ENCODE measurements at places on chromosomes 11 and 22.
A peak's percentile ranks its signal among the peaks of the same experiment; 100 is the strongest.

DNA sequence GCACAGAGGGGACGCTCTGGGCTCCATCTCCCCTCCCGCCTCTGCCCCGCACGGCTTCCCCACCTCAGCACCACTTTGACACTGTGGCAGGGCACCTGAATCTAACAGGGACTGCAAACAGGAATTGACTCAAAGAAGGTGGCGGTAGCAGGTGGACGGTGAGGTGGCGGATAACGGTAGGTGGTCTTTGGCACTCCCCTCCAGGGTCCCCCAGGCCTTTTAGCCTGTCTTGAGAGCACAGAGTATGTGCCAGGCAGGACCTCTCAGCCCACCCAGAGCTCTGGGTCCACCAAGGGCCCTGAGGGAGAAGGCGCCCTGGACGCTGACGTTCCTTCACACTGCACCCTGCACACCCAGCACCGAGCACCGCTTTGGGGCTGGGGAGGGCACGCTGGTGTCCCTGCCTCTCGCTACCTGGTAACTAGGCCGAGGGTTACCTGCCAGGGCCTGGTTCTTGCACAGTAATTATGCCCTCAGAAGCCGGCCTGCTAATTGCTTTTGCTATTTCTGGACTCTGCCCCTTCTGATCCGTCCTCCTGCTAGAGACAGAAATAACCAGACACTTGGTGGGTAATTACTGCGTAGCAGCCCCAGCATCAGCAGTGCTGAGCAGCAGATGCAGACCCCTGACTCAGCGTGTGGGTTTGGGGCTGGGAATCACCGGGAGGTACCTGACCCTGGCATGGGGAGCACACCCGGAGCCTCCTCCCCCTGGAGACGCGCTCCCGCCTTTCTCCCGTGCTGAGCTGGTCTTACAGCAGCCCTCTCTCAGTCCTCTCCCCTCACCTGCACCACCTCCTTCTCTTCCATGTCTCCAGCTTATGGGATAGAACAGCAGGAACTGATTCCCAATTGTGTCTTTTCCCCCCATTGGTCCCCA lies 103.3 kb upstream of the B3GAT1 start:
- DNase-seq: no peak

DNA sequence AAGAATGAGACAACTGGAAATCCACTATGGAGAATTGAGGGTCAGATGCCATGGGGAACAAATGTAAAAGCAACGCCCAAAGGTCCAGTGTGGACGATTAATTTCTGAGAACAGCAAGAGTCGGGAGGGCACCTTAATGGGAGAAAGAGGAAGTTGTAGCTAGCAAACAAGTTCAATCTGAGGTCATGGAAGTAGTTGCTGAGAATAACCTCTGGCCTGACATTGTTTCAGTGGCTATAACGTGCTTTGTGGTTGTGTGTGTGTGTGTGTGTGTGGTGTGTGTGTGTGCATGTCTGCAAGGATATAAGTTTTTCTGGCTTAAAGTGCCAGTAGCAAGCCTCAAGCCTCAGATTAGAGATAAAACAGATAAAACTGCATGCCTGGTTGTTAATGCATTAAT lies 1630.1 kb upstream of the TENM4 start:
- no peak for DNase-seq

GRCh38 chr11:2166091-2166851 lies 5.3 kb upstream of the INS start:
- DNase-seq: no peak

DNA sequence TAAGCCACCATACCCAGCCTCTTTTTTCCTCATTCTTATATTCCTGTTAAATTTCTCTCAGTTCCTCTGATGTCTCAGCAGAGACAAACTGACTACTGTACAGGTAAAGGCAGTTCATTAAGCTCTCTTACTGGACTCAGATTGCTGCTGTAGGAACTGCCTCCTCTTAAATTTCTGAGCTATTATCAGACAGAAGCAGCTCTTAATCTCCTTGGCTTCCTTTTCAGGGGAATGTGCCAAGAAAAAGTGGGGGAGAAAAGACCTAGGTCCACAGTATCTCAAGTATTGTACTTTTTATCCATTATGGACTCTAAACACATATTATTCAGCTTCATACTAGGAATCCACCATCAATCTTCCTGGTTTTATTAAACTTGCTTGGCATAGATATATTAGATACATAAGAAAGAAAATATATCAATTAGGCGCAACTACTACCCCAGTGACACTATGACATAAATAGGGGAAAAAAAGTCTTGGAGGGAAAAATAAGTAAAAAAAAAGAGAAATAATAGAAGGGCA lies 26.1 kb downstream of the MRTFA start:
- DNase-seq: no peak

GRCh38 chr11:71947498-71947897 lies 18.7 kb downstream of the RNF121 start:
- no peak for DNase-seq

- DNase-seq: no peak
Measured at GRCh38 chr11:88359541-88359940, 22.0 kb upstream of the CTSC start.

- no peak for DNase-seq
Measured at GRCh38 chr11:12199231-12199948, 89.0 kb downstream of the MICAL2 start.

GRCh38 chr11:47366020-47366490 lies 12.3 kb downstream of the SPI1 start:
- no peak for DNase-seq

DNA sequence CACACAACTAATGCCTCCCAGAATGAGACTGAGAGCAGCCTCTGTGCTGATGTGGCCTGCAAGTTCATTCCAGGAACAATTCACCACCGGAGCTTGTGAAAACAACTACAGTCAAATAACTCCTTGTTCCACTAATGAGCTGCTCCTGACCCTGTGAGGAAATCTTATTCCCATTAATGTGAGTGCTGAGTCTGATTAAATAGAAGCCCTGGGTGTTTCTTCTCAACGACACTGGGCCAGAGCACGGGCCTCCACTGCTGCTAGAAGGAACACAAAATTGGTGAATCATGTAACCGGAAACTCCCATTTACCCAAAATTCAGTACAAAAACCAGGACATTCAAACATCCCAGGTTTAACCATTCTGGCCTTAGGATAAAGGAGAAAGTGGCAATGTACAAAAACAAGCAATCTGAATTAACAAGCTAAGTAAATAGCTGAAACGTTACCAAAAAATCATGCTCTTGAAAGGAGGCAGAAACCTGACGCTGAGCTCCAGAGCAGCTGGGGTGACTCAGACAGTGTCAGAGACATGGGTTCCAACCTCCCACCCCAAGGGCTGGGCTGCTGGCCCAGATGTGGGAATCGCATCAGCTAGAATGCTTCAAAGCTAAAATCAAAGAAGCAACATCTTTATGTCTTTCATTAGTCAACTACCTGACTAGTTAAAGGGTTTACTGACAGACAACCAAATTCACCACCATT lies 26.7 kb downstream of the SERGEF start:
- no peak for DNase-seq

DNA sequence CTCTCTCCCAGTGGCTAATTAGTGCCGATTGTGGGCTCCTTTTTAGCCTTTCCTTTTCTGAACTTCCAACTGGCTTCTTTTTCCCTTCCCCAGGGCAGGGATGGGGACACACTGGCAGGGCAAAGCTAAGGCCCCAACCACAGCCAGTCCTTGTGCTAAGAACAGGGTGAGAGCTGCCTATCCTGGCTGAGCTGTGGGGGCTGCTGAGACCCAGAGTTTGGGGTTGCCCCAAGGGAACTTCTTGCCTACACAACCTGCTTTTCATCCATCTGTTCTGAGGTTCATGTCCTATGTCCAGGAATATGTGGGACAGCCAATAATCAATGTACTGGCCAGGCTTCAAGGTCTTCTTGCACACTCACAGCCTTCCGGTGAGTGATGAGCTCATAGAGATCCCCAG lies 10.0 kb upstream of the TPBGL start:
- DNase-seq: no peak

DNA sequence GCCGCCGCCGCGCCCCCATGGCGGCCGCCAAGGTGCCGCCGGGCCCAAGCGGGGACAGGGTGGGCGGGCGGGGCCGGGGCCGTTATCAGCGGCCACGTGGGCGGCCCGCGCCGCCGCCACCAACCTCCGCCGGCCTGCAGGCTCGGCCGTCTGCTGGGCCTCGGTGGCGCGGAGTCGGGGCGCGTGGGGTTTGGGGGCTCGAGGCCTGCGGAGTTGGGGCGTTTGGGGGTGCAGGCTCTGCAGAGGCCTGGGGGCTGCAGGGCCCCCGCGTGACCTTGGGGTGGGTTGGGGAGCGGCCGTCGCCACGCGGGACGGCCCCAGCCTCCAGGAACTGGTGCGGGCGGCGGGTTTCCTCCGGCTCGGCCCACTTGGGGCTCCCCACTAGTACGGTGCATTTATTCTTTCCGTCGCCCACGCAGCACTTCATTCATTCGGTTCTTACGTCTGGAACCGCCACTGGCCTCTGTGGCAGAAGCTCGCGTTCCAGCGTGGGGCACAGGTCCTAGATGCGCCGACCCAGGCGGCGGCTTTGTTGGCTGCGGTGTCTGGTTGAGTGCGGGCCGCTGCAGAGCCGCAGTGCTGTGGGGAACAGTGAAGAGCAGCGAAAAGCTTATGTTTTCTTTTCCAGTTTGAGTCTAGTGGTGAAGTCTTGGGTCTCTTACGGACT lies 740 bp upstream of the TRMT2A start:
- no peak for DNase-seq

DNA sequence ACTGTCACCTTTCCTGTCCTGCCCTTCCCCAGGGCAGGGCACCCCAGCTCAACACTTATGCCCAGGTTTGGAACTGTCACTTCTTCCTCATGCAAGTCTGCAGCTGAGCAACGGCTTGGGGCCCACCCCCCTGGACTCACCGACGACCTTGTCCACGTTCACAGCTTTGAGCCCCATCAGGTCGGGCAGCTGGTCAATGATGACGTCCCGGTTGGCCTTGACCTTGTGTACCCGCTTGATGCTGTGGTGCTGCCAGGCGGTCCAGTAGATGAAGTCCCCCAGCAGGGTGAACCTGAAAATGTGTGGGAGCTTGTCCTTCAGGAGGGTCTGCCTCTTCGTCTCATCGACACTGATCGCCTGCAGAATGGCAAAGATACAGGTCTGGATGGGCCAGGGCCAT lies 135.0 kb downstream of the CRYBB2 start:
- no peak for DNase-seq

DNA sequence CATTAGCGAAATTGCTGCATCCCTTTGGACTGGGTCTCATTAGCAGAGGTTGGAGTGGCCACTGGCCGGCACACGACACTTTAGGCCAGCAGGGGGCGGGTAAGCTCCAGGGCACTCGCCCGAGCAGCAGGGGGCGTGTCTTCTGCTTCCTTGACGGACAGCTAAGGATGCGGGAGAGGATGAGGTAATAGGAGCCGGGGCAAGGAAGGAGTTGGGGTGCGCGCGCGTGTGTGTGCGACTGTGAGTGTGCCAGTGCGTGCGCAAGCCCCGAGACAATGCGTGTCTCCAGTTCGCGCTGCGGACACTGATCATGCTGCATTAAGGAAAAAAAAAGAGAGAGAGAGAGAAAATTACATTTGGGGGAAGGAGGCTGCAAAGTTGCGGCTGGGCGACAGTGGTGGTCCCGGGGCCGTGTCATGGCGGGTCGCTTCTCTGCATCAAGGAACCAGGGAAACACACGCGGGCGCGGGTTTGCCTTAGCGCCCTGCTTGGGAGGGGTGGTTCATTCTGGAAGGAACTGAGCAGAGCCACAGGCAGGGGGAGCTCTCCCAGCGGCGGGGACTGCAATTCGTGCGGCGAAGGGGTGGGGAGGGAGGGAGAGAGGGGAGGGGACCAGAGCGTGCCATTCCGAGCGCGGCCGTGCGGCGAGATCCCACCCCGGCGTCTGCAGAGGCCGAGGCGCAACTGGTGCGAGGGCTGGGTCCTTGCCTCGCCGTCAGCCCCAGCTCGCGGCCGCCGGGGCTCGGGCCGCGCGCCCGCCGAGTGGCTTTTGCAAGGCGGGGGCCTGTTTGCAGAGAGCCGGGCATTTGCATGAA lies at the start of gene DTX4:
Gene DTX4, plus strand, starts transcription at position 625 of the 815 bp plus-strand sequence. CDS start 464 bp downstream, outside the sequence.
- DNase-seq: peak; percentile 58

GRCh38 chr11:66479394-66480116 lies 679 bp upstream of the DPP3 start:
- no peak for DNase-seq

GRCh38 chr11:85809863-85810262 lies 1.1 kb downstream of the SYTL2 start:
- DNase-seq: no peak

DNA sequence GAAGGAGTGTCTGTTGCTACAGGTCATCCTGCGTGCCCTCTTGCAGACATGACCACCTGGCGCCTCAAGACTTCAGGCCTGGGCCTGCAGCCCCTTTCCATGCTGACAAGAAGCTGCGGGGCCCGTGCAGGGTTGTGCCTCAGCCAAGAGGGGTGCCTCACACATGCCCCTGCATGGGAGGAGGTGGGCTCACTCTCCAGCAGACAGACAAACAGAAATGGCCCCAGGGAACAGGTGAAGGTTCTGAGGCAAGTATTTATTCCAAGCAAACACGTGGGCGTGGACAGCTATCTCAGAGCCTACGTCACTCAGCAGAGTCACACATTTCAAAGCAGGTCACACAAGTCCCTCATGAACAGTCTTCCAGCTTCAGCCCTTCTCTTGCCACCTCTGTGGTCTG lies 5.9 kb upstream of the SYCE3 start:
- no peak for DNase-seq

DNA sequence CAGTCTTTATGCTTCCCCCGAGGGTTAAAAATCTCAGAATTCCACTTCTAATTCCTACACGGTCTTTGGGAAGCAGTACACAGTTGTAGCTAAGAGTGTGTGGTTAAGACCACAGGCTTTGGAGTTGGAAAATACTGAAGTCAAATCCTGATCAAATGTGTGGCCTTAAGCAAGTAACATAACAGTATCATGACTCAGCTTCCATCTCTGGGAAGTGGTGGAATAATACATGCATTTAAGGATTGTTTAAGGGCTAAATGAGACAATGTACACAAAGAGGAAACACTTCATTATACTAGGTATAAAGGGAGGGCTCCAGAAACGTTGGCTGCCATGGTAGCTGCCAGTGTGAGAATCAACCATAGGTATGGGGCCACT lies 71.5 kb downstream of the FAT3 start:
- no peak for DNase-seq

GRCh38 chr22:19520566-19521305 lies 3.5 kb downstream of the CLDN5 start:
- DNase-seq: no peak

GRCh38 chr22:47043835-47044721 lies 281.6 kb downstream of the TBC1D22A start:
- no peak for DNase-seq

GRCh38 chr22:28351476-28351875 lies 328.2 kb downstream of the TTC28 start:
- no peak for DNase-seq

DNA sequence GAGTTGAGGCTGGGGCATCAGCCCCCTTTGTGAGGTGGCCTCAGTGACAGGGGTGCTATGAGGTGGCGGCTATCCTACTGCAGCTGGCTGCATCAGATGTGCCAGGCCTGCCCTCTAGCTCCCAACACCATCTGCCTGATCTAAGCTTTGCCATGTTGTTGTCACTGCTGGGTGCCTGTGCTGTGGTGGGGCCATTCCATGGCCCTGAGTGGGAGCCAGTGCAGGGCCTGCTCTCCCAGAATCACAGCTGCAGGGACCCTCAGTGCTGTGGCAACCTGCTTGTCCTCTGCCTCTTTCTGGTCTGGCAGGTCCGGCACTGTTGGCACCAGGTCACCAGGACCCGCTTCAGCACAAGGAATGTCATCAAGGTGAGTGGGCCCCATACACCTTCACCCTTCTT lies 1.8 kb upstream of the SNU13 start:
- DNase-seq: no peak

Measured in glomerular endothelial cell (primary cell).